Activated B cell treated with CpG ODN at 0.5 μM for 24 hours (primary cell): ENCODE measurements at places on chromosomes 5 and 9.

GRCh38 chr5:37478121-37478894, 99.2 kb downstream of the WDR70 start:
- no peak for DNase-seq

DNA sequence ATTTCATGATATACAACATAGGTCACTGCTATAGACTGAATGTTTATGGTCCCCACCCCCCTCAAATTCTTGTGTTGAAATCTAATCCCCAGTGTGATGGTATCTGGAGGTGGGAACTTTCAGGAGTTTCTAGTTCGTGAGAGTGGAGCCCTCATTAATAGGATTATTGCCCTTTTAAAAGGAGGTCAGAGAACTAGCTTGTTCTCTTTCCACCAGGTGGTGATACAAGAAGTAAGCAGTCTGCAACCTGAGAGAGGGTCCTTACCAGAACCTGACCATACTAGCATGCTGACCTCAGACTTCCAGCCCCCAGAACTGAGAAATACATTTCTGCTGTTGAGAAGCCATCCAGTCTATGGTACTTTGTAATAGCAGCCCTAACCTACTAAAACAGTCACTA, 33.3 kb downstream of the TMEM161B start:
- DNase-seq: no peak

DNA sequence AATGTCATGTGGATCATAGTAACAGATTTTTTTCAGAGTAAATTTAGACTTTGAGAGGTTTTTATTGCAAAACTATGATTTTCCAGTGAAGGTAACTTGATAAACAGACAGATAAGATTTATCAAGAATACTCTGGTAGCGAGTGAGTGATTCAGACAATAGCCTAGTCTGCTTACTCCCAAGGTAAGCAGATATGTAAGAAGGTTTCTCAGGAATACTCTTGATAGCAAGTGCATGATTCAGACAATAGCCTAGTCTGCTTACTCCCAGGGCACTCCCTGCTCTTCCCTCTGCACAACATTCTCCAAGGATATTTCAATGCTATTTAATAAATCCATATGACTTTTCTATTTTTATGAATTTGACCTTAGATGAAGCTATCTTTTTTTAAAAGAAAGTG, 1881.5 kb downstream of the EFNA5 start:
- no peak for DNase-seq

DNA sequence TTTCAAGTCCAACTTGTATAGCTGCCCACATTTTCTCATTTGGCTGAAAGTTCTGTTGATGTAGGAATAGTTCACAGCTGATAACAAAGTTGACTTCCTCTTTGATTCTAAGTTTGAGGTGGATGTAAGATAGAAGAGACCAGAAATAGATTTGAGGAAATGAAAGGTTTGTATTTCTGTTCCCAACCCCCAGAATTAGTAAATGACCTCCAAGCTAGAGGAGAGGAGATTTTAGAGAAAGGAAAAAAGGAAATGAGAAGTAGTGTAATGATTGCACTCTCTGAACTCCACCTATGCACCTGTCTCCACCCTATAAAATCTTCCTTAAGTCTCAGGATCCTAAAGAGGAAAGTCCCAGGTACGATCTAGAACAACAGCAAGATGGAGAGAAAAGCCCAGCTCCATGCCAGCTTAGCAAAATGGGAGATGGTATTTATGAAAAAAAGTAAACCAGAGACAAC, 130.4 kb upstream of the POC5 start:
- no peak for DNase-seq

- DNase-seq: no peak
Observed at GRCh38 chr5:165015547-165015946, 1510.1 kb downstream of the MAT2B start.

DNA sequence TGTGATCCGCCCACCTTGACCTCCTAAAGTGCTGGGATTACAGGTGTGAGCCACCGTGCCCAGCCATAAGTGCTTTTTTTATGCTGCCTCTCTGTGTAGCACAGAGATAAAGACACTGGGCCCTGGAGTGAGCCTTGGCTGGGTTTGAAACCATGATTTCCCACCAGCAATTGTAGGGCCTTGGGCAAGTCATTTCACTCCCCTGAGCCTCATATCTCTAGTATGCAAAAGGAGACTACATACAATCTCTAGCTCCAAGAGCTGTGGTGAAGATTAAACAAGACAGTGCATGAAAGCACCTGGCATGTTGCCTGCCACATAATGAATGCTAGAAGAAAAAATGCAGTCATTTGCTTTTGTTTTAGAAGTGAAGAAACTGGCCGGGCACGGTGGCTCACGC, 3.9 kb downstream of the FABP6 start:
- no peak for DNase-seq

- DNase-seq: no peak
Observed at GRCh38 chr5:151926188-151926587, 1.5 kb upstream of the GLRA1 start.

DNA sequence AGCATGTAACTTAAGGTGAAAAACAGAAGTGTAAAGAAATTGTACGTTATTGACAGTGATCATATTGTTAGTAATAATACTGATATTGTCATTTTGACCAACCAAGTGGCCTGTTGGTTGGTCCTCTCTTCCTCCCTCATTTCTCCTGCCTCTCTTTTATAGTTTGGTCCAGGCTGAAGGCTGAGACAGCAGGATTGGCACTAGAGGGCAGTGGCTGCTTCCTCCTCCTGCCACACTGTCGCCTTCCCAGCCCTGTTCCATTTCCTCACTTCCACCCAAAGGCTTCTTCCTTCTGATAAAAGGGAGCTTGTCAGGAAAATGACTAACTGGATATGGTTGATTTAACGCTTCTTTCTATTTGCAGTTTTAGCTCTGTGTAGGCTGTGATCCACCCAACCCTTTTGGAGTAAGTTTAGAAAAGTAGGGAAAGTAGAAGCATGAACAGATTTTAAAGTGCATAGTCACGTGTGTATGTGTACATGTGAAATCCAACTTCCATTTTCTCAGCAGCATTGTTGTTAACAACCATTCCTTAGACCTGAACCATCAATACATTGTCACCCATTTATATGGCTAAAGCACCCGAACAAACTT, 35.6 kb downstream of the PTCD2 start:
- DNase-seq: no peak

DNA sequence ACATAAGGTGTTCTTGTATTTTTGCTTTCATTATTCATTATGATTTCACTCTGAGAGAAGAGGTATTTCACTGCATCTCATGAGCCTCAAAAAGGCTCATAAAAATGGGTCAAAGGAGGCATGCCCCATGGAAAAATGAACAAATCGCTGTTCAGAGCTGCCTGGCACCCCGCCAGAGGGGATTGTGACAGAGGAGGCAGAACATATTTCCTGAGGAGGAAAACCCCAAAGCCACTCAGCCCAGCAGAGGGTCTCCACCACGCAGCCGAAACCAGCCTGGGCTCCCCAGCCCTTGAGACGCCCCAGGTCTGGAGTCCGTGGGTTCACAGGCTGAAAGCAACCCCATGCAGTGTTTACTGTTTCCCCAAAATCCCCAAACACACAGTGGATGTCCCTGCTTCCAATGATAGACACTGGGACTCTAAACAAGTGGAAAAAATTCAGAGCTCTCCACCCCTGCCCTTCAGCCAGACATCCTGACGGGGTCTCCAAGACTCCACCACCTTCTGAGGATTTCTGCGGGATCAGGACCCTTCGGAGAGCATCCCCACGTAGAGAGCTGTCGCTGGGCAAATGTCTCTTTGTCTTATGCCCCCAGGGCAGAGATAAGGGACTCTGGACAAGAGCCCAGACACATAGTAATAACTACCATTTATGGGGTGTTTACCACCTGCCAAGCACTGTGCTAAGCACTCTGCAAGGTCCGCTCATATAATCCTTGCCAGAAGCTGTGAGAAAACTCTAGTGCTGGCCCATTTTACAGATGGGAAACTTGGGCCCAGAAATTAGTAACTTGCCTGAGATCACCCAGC, 122.3 kb downstream of the PAX5 start:
- DNase-seq: no peak

DNA sequence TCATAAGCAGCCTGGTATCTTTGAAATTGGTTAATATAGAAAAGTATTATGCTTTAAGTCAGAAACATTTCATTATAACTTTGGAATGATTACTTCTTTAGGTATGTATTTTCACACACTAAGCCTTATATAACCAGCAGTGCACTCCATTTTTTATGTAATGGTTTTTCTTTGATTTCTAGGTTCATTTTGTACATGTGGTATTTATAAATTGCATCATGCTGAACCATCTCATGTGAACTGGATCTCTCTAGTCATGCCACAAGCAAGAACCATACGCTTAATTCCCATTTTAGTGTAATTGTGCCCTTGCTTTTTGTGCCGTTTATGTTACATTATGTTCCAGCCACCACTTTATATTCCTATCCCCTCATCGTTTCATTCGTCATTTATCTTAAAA, 38.6 kb upstream of the SRP19 start:
- no peak for DNase-seq

GRCh38 chr5:154858972-154859871, 795 bp downstream of the CNOT8 start:
- peak; percentile 20 for DNase-seq

GRCh38 chr9:105079457-105079856, 151.5 kb upstream of the ABCA1 start:
- no peak for DNase-seq

DNA sequence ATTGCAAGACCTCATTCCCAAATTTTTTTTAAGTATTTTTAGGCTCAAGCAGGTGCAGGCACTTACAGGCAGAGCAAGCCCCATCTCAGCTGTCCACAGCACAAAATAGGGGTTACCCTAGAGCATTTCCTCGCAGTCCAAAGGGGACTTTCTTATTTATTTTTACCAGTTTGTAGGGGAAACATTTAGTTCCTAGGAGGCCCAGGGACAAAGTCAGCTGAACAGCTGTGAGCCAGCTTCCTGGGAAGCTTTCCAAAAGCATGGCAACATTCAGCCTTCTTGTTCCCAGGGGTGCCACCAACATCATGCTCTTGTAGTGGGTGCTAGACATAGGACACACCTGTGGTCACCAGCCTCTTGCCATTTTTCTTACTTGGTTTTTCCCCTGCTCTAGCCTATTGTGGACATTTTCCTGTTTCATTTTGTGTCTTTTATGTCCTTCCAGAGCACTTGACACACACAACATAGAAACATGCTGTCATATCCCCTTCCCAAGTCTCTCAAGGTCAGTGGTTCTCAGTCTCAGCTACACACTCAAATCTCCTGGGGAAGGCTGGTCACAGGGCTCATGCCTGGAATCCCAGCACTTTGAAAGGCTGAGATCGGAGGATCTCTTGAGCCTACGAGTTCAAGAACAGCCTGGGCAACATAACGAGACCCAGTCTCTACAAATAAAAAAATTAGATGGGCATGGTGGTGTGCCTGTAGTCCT, 38.2 kb downstream of the HAVCR1 start:
- no peak for DNase-seq

DNA sequence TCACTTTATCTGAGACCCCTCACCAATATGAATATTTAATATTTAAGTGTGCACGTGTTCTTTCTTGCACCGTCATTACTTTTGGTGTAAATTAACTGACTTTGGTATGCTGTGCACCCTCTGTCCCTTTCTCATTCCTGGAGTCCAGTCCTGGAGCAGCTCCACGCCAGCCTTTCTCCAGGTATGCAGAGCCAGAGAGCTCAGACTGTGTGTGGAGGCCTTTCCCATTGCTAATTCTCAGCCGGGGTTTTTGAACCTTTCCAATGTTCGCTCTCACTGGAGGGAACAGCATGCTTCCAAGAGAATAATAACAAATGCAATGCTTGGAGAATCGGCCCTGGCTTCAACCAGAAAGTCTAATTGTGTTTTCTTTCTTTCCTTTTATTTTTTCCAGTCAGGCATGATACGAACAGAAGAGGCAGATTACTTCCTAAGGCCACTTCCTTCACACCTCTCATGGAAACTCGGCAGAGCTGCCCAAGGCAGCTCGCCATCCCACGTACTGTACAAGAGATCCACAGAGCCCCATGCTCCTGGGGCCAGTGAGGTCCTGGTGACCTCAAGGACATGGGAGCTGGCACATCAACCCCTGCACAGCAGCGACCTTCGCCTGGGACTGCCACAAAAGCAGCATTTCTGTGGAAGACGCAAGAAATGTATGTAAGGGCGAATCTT, 41.7 kb downstream of the ADAMTS16 start:
- no peak for DNase-seq

GRCh38 chr5:109619021-109619460, 70.7 kb upstream of the MAN2A1 start:
- DNase-seq: no peak

DNA sequence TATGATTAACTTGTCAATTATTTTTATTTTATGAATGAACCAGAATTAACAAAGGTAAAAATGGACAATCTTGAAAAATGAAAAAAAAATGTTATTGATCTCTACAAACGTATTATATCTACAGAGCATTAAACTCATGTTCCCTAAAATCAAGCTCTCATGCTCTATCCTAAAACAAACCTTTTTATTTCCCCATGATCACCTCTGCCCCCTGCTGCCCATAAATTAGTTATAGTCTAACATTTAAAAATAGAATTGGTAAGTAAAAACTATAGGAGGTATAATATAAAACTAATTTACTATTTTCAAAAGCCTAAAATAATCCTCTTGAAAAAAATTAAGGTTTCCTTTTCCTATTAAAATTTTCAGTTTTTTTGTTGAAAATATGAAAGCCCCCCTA, 168.0 kb upstream of the POU5F2 start:
- DNase-seq: no peak

GRCh38 chr5:6108981-6109825, 269.1 kb downstream of the MED10 start:
- no peak for DNase-seq

- DNase-seq: peak; percentile 23
Observed at GRCh38 chr9:6605202-6605601, 40.3 kb downstream of the GLDC start.

GRCh38 chr5:61748651-61749050, 416.6 kb downstream of the ZSWIM6 start:
- DNase-seq: no peak

DNA sequence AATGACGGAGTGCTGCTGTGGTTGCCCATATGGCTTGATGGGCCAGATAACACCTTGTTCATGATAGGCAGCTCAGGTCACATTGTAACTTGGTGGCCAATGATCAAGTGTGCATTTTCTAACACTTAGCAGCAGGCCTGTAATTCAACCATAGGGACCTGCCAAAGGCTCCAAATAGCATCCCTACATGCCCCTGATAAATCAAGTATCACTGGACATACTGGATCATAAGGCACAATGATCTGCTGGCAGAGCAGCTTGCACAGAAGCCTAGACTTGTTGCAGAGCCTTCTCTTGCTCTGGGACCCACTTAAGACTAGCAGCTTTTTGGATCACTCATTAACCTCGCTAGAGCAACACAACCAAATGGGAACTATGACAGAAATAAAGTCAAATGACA, 46.0 kb upstream of the ISOC1 start:
- no peak for DNase-seq

- no peak for DNase-seq
Observed at GRCh38 chr5:54996466-54996865, 11.1 kb upstream of the ESM1 start.

GRCh38 chr9:21608200-21608599, 126.1 kb upstream of the IFNE start:
- DNase-seq: no peak

DNA sequence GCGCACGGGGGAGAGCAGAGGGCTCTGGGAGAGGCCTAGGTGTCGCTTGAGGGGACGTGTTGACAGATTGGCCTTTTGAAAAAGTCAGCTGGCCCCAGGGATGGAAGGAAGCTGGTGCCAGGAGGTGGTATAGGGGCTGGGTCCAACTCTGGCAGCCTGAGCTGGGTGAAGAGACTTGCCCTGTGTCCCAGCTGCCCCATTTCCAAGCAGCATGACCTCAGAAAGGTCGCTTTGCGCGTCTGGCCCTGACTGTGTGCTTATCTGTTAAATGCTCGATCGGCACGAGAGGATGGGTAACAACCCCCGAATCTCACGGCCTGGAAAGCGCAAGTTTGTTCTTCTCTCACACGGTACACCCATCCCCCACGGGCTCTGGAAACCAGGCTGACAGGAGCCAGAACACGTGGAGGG, 31.2 kb upstream of the LAMC3 start:
- DNase-seq: no peak
